Uterine smooth muscle cell (primary cell): ENCODE measurements at places on chromosomes 1 and 21. TPM values are rescaled to one million over a fixed set of nuclear protein-coding genes. Genes with fewer than 3 reads are reported as not detected.

The KPRP gene
- not detected in 2 replicates for total RNA-seq

The RAP1GAP gene
- total RNA-seq, result 0.44 and 1.2 TPM in 2 replicates

The WDR64 gene
- total RNA-seq, result not detected in 2 replicates

The RPTN gene
- not detected in 2 replicates for total RNA-seq

The GPX7 gene
- total RNA-seq, result 9.7 and 11.7 TPM in 2 replicates

The TFAP2E gene
- 0.11 and 0.12 TPM in 2 replicates for total RNA-seq

The GUCA2A gene
- total RNA-seq, result not detected in 2 replicates
